ENCODE measurements at places on chromosomes 13 and 19.

DNA sequence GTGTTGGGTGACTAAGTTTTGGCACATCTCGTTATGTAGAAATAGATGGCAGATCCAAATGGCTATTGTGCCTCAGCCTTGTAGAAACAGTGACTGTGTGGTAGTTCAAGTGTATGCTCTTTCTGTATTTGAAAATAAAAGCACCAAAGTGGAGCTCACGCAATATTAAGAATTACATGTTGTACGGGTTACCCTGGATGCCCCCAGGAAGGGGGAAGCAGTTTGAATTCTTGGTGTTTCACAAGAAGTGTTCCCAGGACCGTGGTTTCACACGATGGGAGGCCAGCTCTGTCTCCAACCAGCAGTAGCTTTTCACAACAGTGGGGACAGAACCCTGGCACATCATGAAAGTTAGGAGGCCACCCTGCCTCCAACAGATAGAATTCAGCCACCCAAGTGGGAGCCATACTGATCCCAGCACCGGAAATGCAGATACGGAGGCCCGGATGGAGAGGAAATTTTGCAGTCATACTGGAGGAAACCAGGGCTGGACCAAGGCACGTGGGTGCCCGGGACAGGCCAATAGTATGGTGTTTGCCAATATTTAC is 8.9 kb downstream of the FLT1 start:
- no peak for DNase-seq

- DNase-seq: no peak
These were observed 21.3 kb downstream of the DNAJC3 start for GRCh38 chr13:95698047-95698749.

- no peak for DNase-seq
These were observed 64.1 kb downstream of the TPT1 start for GRCh38 chr13:45276913-45277312.

- DNase-seq: no peak
These were observed 28.6 kb downstream of the POLR1D start for GRCh38 chr13:27650312-27650711.

GRCh38 chr19:33828266-33829075 is 31.8 kb downstream of the KCTD15 start:
- no peak for DNase-seq

DNA sequence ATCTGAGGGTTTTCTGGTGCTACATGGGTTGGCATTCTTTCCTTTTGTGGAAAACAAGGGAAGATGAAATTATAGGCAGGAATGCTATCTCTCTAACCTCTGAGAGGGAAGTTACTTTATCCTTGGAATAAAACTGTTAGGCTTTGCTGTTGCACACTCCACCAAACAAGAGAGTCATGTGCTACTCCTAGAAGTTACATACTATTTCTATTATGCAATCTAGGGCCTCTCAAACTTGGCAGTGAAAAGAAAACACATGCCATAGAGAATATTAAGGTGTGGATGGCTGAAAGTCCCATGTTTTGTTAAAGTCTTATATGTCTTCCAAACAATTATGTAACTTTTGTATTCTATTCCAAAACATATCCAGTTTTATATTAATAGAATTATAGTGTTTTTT is 367.9 kb downstream of the SLC7A1 start:
- no peak for DNase-seq

GRCh38 chr19:46328079-46328478 is 18.8 kb upstream of the PPP5C start:
- DNase-seq: no peak

- DNase-seq: no peak
These were observed 61.1 kb downstream of the KCNC3 start for GRCh38 chr19:50268041-50268440.

GRCh38 chr19:2659856-2660432 is 42.5 kb downstream of the GNG7 start:
- no peak for DNase-seq

GRCh38 chr19:38162094-38162493 is 61.9 kb downstream of the DPF1 start:
- no peak for DNase-seq

- DNase-seq: no peak
These were observed 717 bp downstream of the EEF2 start for GRCh38 chr19:3984584-3984907.

DNA sequence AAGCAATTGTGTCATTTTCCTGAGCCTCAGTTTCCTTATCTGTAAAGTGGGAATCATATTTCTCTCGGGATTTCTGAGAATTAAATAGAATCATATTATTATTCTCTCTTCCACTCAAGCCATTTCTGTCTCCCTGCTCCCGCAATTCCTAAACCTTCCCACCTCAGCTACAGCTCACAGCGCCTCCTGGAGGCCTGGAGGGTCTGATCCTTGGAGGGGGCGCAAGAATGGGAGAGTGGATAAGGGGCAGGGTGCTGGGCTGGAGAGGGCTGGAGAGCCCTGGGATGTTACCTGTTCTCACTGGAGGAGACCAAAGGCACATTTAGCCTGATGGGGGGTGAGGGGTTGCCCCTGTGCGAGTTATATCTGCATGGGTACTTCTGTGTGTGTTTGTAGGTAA is 31.1 kb upstream of the CYP2S1 start:
- DNase-seq: no peak

DNA sequence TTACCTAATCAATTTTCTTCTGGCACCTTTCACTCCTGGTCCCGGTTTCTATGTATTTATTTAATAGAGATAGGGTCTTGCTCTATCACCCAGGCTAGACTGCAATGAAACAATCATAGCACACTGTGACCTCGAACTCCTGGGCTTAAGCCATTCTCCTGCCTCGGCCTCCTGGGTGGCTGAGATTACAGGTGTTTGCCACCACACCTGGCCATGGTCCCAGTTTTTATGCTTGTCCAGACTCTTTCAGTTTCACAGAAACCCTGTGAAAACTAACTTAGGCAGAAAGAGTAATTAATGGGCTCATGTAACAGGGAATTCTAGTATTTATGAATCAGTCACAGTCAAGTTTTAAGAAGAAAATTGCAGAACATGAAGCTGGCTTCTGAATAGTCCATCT is 9.0 kb upstream of the STK24 start:
- DNase-seq: no peak
